ENCODE measurements at places on chromosomes 4 and X.

- no peak for DNase-seq
- H3K4me1 ChIP-seq = no peaks in the 10 kb centered on the region
These were observed 53.0 kb downstream of the PTCHD1 start for GRCh38 chrX:23387550-23388184.

DNA sequence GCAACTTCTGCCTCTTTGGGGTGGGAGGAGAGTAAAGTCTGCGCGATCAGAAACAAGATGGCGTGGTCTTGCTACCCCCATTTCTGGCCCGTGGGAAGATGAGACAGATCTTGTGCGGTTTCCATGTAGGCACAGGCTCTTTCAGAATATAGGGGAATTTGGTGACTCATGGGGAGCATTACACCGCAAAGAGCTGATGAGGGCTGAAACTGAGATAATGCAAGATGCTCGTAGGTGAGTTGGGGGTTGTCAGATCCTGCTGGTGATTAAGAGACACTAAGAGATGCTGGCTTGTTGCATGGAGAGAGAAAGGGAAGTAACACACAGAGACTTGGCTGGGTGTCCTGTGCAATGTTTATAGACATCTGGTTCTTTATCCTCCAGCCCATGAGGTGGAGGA is 1.5 kb downstream of the EVC start:
- no peak overlapping the region for H3K27ac ChIP-seq
- peaks cover 5% of the 10 kb centered on the region for H3K27me3 ChIP-seq
- DNase-seq = no peak
- H3K4me3 ChIP-seq = no peak overlapping the region
- H3K4me1 ChIP-seq = peaks cover 8% of the 10 kb centered on the region

GRCh38 chr4:112514647-112515197 is 1.3 kb downstream of the NEUROG2 start:
- no peak for DNase-seq
- H3K4me1 ChIP-seq = peaks cover 52% of the 10 kb centered on the region
- peaks cover 33% of the 10 kb centered on the region for H3K27me3 ChIP-seq
- H3K36me3 ChIP-seq = no peaks in the 10 kb centered on the region
- no peak overlapping the region for H3K27ac ChIP-seq
- H3K4me3 ChIP-seq = peak overlapping the region; percentile 54

DNA sequence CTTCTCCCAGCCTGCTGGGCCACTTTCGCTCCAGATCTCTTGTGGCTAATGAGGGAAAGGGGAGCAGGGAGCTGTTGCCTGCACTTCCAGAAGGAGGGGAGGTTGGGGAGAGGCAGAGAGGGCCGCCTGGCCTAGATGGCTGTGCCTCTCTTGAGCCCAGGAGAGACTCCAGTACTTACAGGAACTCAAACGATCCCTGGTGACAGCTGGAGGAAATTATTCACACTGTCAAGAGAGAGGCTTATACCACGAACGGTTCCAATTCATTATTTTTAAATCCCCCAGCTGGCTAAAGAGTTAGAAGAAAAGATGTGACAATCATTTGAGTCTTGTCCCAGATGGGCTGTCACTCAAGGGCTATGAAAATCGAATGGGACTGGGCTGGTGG is 96.1 kb downstream of the PHKA2 start:
- H3K36me3 ChIP-seq = no peaks in the 10 kb centered on the region
- H3K27me3 ChIP-seq = no peaks in the 10 kb centered on the region

GRCh38 chr4:122150931-122151330 is 1.2 kb upstream of the BLTP1 start:
- DNase-seq = no peak
- no peaks in the 10 kb centered on the region for H3K27me3 ChIP-seq
- H3K4me3 ChIP-seq = peak overlapping the region; percentile 66
- peaks cover 14% of the 10 kb centered on the region for H3K4me1 ChIP-seq
- H3K36me3 ChIP-seq = no peaks in the 10 kb centered on the region

- DNase-seq = no peak
- H3K4me3 ChIP-seq = no peak overlapping the region
- H3K4me1 ChIP-seq = no peaks in the 10 kb centered on the region
- no peak overlapping the region for H3K27ac ChIP-seq
- no peaks in the 10 kb centered on the region for H3K36me3 ChIP-seq
- no peaks in the 10 kb centered on the region for H3K27me3 ChIP-seq
These were observed 114.8 kb upstream of the NEIL3 start for GRCh38 chr4:177194906-177195305.

DNA sequence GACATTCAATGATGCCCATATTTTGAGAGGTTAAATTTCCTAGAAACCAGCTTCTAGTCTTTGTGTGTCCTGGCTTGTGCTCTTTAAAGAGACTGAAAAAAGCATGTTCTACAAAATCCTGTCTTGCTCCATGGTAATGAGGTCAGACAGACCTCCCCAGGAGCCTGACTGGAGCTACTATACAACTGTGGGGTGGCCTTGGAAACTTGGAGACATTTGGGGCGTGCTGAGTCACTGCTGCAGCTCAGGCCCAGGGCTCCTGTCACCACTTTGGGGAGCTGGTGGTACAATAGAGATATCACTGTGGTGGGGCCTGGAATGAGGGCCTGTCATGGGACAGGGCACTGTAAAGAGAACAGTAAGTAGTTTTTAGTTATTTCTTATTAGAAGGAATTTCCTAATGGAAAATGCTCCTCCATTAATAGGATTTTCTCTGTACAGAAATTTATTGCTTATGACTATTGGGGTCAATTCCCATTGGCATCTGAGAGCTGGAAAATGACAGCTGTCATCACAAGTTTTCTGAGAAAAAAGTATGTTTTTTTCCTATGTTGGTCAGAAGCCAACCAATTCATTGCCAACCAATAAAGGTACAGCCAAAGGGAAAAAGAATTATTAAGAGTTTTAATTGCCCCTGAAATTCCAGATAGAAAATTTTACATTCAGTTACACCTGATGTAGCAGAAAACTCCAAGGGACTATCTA is 207.4 kb upstream of the JADE1 start:
- H3K27me3 ChIP-seq = no peaks in the 10 kb centered on the region
- H3K4me1 ChIP-seq = peaks cover 21% of the 10 kb centered on the region
- H3K4me3 ChIP-seq = no peak overlapping the region

- peaks cover 19% of the 10 kb centered on the region for H3K4me1 ChIP-seq
- H3K4me3 ChIP-seq = no peak overlapping the region
- H3K36me3 ChIP-seq = no peaks in the 10 kb centered on the region
- H3K27me3 ChIP-seq = no peaks in the 10 kb centered on the region
- DNase-seq = no peak
These were observed 289.2 kb downstream of the FBXW7 start for GRCh38 chr4:152246659-152247058.

- H3K4me3 ChIP-seq = no peak overlapping the region
- no peaks in the 10 kb centered on the region for H3K36me3 ChIP-seq
- no peaks in the 10 kb centered on the region for H3K27me3 ChIP-seq
- DNase-seq = no peak
These were observed 632.4 kb upstream of the ZFP42 start for GRCh38 chr4:187362937-187363857.

GRCh38 chr4:162871990-162872389 is 294.7 kb downstream of the NAF1 start:
- H3K27ac ChIP-seq = no peak overlapping the region
- no peaks in the 10 kb centered on the region for H3K4me1 ChIP-seq
- H3K36me3 ChIP-seq = no peaks in the 10 kb centered on the region

- peaks cover 26% of the 10 kb centered on the region for H3K36me3 ChIP-seq
- H3K27ac ChIP-seq = no peak overlapping the region
- H3K4me1 ChIP-seq = peaks cover 9% of the 10 kb centered on the region
- DNase-seq = no peak
- H3K4me3 ChIP-seq = no peak overlapping the region
These were observed 86.3 kb downstream of the KLHL8 start for GRCh38 chr4:87134122-87134521.

- H3K4me1 ChIP-seq = no peaks in the 10 kb centered on the region
- no peaks in the 10 kb centered on the region for H3K27me3 ChIP-seq
- H3K36me3 ChIP-seq = no peaks in the 10 kb centered on the region
- H3K4me3 ChIP-seq = no peak overlapping the region
- H3K27ac ChIP-seq = no peak overlapping the region
- no peak for DNase-seq
These were observed 307.0 kb downstream of the FSTL5 start for GRCh38 chr4:161856711-161857326.

DNA sequence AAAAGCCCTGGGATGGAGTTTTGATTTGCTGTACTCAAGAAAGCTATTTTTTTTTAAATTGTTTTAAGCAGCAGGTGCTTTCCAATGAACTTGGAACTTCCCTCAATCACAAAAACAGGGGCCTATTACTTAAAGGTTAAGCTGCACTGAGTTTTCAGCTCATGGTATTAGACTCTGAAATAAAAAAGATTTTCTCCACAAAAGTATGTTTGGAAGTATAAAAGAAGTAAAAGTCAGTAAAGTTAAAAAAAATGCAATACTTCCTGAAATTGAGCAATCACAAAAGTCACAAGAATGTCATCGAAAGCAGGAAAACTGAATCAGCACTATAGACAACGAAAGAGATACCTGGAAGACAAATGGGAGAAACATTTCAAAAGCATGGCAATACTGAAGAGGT is 38.9 kb upstream of the PLAC8 start:
- no peak overlapping the region for H3K4me3 ChIP-seq
- no peak for DNase-seq
- no peaks in the 10 kb centered on the region for H3K27me3 ChIP-seq
- H3K27ac ChIP-seq = no peak overlapping the region
- H3K36me3 ChIP-seq = no peaks in the 10 kb centered on the region

DNA sequence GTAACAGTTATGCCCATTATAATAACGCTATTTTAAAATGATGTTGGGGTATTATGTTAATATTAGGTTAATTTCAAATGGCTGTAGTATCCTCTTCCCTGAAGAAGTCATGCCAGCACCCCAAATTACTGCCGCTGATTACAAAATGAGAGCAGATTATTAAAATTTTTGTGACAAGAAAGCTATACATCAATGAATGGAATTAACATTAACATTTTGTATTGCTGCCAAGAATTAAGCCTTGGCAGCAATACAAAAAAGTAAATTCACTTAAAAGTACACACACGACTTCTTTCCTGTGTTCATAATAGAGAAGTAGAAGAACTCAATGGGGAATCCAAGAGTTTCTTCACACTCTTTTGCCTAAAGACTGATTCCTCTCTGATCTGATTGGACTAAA is 482.8 kb downstream of the STIM2 start:
- H3K4me1 ChIP-seq = no peaks in the 10 kb centered on the region
- no peaks in the 10 kb centered on the region for H3K27me3 ChIP-seq
- no peak overlapping the region for H3K27ac ChIP-seq

GRCh38 chr4:102792361-102792936 is 31.7 kb upstream of the MANBA start:
- peaks cover 9% of the 10 kb centered on the region for H3K36me3 ChIP-seq
- no peak overlapping the region for H3K4me3 ChIP-seq
- no peaks in the 10 kb centered on the region for H3K27me3 ChIP-seq
- DNase-seq = no peak
- H3K27ac ChIP-seq = no peak overlapping the region

DNA sequence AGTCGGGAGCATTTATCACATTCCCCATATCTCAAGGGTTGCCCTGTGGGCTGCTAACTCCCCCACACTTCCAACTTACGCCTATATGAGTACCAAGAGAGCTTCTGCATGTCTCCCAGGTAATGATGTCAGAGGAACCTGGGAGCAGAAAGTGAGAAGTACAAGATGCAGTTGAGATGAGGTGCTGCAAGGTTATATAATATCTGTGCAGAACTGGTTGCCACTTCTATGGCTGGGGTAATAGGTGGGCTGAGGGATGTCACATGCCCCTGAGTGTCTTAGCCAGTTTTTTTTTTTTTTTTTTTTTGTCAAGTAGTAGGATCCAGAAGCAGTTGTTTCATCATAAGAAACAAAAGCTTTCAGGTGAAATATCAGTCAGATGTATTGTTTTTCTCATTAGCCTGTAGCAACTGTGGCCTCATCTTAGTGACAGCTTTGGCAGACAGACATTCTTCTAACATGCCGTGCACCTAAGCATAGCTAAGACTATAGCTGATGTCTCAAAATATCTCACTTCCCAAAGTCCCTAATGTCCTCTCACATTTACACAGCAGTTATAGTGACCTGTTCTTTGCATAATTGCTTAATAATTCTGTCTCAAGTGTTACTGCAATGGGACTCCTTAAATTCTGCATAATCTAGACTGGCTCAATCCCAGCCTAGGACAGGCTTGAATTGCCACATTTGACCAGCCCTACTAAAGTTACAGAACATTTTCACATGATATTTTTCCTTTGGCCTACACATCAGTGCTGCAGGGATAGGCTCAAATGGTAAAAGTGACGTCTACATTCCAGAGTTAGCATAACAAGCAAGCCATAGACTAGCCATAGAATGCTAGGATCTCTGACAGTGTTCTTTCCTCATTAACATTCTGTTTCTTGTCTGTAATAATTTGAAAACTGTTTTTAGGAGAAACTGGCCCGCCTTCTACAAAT is 17.9 kb upstream of the MAOB start:
- no peak overlapping the region for H3K27ac ChIP-seq
- H3K36me3 ChIP-seq = no peaks in the 10 kb centered on the region
- no peak overlapping the region for H3K4me3 ChIP-seq
- no peaks in the 10 kb centered on the region for H3K27me3 ChIP-seq
- no peaks in the 10 kb centered on the region for H3K4me1 ChIP-seq

- no peak overlapping the region for H3K27ac ChIP-seq
- no peak for DNase-seq
- H3K36me3 ChIP-seq = no peaks in the 10 kb centered on the region
- peaks cover 23% of the 10 kb centered on the region for H3K4me1 ChIP-seq
- no peak overlapping the region for H3K4me3 ChIP-seq
These were observed 2.5 kb downstream of the DCK start for GRCh38 chr4:70996018-70996360.

DNA sequence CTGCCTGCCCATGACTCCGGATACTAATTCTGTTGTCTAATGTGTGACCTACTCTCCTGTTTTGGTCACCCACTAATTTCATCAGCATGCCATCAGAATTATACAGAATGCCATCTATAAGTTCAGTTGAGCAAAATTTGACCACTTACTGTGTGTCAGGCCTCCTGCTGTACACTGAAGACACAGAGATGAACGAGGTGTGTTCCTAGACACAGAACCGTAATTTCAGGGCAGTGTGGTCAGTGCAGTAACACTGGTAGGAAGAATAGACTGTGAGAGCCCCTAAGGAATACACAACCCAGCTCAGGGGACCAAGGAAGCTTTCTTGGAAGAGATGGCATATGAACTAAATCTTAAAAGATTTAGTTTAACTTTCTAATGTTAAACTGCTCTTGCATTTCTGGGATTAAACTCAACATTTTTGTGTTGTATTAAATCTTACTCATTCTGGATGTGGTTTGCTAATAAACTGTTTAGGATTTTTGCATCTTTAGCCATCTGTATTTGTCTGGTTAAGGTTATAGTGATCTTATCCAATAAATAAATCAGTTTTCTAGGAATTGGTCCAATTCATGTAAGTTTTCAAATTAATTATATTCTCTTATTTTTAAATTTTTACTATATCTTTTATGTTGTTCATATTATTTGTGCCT is 34.3 kb downstream of the KANTR start:
- H3K36me3 ChIP-seq = no peaks in the 10 kb centered on the region
- H3K27me3 ChIP-seq = no peaks in the 10 kb centered on the region
- H3K27ac ChIP-seq = no peak overlapping the region
- H3K4me1 ChIP-seq = no peaks in the 10 kb centered on the region
- DNase-seq = no peak

DNA sequence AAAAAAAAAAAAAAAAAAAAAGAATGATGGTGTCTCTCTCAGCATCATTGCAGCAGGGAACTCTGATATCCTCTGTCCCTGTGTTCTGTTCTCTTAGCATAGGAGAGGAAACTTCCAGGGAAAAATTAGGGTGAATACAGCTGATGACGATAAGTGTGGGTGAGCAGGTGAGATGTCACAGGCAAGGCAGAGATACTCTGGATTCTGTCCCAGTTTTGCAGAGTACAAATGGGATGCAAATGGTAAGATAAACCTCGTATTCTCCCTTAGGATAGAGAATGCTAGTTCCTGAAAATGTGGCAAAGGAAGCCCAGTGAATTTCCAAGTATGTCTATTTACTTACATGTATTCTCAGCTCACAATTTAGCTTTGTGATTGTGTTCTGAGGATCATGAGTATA is 671.6 kb upstream of the BOD1L1 start:
- no peak overlapping the region for H3K27ac ChIP-seq
- DNase-seq = no peak
- no peak overlapping the region for H3K4me3 ChIP-seq
- no peaks in the 10 kb centered on the region for H3K36me3 ChIP-seq
